WTC11 (cell line): ENCODE measurements at places on chromosomes 7 and 10.

- no peaks in the 10 kb centered on the region; the same call in none of the 2 replicates for H3K27me3 ChIP-seq
- DNase-seq: no peak
- H3K4me1 ChIP-seq: peaks cover 6% of the 10 kb centered on the region
- H3K36me3 ChIP-seq: peaks cover 9% of the 10 kb centered on the region
- no peak overlapping the region for H3K4me3 ChIP-seq
- peak overlapping the region; percentile 49; the same call in 1 of the 2 replicates for H3K27ac ChIP-seq
These were observed 97.9 kb downstream of the DNAJB6 start for GRCh38 chr7:157434701-157435100.

DNA sequence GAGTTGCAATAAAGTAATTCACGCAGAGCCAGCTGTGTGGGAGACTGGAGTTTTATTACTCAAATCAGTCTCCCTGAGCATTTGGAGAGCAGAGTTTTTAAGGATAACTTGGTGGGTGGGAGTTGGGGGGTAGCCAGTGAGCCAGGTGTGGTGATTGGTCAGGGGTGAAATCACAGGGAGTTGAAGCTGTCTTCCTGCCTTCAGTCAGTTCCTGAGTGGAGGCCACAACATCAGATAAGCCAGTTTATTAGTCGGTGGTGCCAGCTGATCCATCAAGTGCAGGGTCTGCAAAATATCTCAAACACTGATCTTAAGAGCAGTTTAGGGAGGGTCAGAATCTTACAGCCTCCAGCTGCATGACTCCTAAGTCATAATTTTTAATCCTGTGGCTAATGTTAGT, 3.3 kb upstream of the CYP51A1 start:
- no peak for DNase-seq
- no peaks in the 10 kb centered on the region; the same call in 1 of the 2 replicates for H3K27me3 ChIP-seq
- peaks cover 13% of the 10 kb centered on the region for H3K36me3 ChIP-seq
- no peak overlapping the region for H3K4me3 ChIP-seq

DNA sequence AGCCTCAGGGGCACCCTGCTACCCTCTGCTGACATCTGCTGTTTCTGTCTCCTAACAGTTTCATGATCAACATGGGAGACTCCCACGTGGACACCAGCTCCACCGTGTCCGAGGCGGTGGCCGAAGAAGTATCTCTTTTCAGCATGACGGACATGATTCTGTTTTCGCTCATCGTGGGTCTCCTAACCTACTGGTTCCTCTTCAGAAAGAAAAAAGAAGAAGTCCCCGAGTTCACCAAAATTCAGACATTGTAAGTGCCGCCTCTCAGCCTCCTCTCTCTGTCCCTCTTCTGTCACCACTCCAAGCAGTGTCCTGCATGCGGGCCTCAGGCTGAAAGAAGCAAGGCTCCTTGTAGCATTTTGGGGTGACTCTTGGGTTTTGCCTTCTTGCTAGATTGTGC, 39.0 kb downstream of the POR start:
- peaks cover 32% of the 10 kb centered on the region for H3K36me3 ChIP-seq
- no peak for DNase-seq
- H3K4me1 ChIP-seq: peaks cover 16% of the 10 kb centered on the region
- H3K4me3 ChIP-seq: no peak overlapping the region
- H3K27me3 ChIP-seq: no peaks in the 10 kb centered on the region
- H3K27ac ChIP-seq: no peak overlapping the region; the same call in 1 of the 2 replicates

- H3K27ac ChIP-seq: no peak overlapping the region
- peaks cover 7% of the 10 kb centered on the region; the same call in 1 of the 2 replicates for H3K4me1 ChIP-seq
- H3K27me3 ChIP-seq: no peaks in the 10 kb centered on the region
- no peak for DNase-seq
- H3K36me3 ChIP-seq: no peaks in the 10 kb centered on the region
These were observed 39.8 kb upstream of the SRGN start for GRCh38 chr10:69048103-69048502.

DNA sequence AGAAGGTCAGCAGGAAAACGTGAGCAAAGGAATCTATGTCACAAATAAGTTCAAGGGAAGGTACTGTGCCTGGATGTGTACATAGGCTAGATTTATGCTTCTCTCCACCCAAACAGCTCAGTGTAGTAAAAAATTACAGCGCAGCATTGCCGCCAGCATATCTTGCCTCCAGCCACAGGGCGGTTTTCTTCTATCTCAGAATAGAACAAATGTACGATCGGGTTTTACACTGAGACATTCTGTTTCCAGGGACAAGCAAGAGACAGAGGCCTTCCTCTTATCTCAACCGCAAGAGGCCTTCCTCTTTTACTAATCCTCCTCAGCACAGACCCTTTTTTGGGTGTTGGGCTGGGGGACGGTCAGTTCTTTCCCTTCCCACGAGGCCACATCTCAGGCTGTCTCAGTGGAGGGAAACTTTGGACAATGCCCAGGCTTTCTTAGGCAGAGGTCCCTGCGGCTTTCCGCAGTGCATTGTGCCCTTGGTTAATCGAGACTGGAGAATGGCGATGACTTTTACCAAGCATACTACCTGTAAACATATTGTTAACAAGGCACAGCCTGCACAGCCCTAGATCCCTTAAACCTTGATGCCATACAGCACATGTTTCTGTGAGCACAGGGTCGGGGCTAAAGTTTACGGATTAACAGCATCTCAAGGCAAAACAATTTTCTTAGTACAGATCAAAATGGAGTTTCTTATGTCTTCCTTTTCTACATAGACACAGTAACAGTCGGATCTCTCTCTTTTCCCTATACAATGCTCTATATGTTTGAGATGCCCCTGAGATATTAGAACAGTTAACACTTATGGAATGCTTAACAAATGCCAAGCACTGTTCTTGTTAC, 11.6 kb upstream of the ABHD11 start:
- no peak overlapping the region for H3K4me3 ChIP-seq
- H3K27ac ChIP-seq: peak overlapping the region; percentile 35; the same call in 1 of the 2 replicates
- no peaks in the 10 kb centered on the region; the same call in 1 of the 2 replicates for H3K27me3 ChIP-seq

DNA sequence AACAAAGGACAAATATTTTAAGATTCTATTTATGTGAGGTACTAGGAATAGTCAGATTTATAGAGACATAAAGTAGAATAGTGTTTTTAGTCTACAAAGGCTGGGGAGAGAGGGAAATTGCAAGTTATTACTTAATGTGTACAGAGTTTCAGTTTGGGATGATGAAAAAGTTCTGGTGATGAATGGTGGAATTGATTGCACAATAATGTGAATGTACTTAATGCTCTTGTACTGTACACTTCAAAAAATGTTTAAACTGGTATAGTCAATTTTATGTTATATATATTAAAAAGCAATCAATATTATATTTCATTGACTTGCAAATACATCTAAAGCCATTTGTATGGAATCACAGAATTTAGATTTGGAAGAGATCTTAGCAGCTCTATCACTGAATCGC, 213.4 kb downstream of the PPP1R3A start:
- DNase-seq: no peak
- H3K4me3 ChIP-seq: no peak overlapping the region
- no peak overlapping the region for H3K27ac ChIP-seq
- no peaks in the 10 kb centered on the region for H3K27me3 ChIP-seq

DNA sequence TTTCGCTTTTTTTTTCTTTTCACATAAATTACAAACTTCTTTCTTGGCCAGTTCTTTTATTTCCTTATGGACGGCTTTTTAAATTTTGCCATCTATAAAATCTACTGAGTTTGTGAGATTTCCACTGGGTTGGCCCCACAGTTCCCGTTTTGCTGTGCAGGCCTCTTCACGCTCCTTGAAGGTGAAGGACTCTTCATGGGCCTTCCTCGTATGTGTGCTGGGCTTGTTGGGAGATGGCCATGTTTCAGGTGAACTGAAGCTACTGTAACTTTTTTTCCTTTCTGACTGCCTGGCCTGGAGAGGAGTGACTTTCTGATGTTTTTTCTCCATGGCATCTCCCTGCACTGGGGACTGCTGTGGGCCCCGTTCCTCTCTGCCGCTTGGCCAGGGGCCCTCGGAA, 262.4 kb downstream of the COBL start:
- no peaks in the 10 kb centered on the region; the same call in 1 of the 2 replicates for H3K4me1 ChIP-seq
- no peak overlapping the region for H3K27ac ChIP-seq
- DNase-seq: no peak
- H3K4me3 ChIP-seq: no peak overlapping the region
- H3K27me3 ChIP-seq: no peaks in the 10 kb centered on the region; the same call in 1 of the 2 replicates
- no peaks in the 10 kb centered on the region for H3K36me3 ChIP-seq

- no peak overlapping the region for H3K4me3 ChIP-seq
- H3K27me3 ChIP-seq: peaks cover 16% of the 10 kb centered on the region
- peaks cover 10% of the 10 kb centered on the region for H3K4me1 ChIP-seq
- H3K27ac ChIP-seq: no peak overlapping the region
- no peaks in the 10 kb centered on the region for H3K36me3 ChIP-seq
These were observed 19.5 kb downstream of the EVX1 start for GRCh38 chr7:27262121-27262520.

- no peak for DNase-seq
- H3K27me3 ChIP-seq: no peaks in the 10 kb centered on the region
- H3K36me3 ChIP-seq: no peaks in the 10 kb centered on the region
- H3K4me3 ChIP-seq: no peak overlapping the region
These were observed 269.3 kb downstream of the BICC1 start for GRCh38 chr10:58781873-58782488.

- H3K27ac ChIP-seq: no peak overlapping the region
- H3K36me3 ChIP-seq: no peaks in the 10 kb centered on the region
- H3K27me3 ChIP-seq: peaks cover 48% of the 10 kb centered on the region
- H3K4me1 ChIP-seq: peaks cover 19% of the 10 kb centered on the region
- peak overlapping the region; percentile 62 for H3K4me3 ChIP-seq
- peak; percentile 22 for DNase-seq
These were observed 622 bp downstream of the DYNC1I1 start for GRCh38 chr7:95772771-95773581.

- H3K36me3 ChIP-seq: peaks cover 7% of the 10 kb centered on the region
- DNase-seq: peak; percentile 23
- no peak overlapping the region for H3K27ac ChIP-seq
- peaks cover 52% of the 10 kb centered on the region for H3K4me1 ChIP-seq
- peaks cover 3% of the 10 kb centered on the region; the same call in 1 of the 2 replicates for H3K27me3 ChIP-seq
- no peak overlapping the region for H3K4me3 ChIP-seq
These were observed 1.1 kb downstream of the KEL start for GRCh38 chr7:142960955-142961512.

GRCh38 chr7:139776486-139777132, 1.2 kb downstream of the HIPK2 start:
- H3K4me3 ChIP-seq: peak overlapping the region; percentile 95
- H3K27ac ChIP-seq: no peak overlapping the region; the same call in 1 of the 2 replicates
- H3K36me3 ChIP-seq: no peaks in the 10 kb centered on the region
- DNase-seq: no peak
- peaks cover 44% of the 10 kb centered on the region for H3K27me3 ChIP-seq

GRCh38 chr7:156722043-156722826, 81.7 kb downstream of the RNF32 start:
- no peak for DNase-seq
- peaks cover 6% of the 10 kb centered on the region; the same call in 1 of the 2 replicates for H3K36me3 ChIP-seq
- peaks cover 6% of the 10 kb centered on the region for H3K4me1 ChIP-seq
- H3K4me3 ChIP-seq: no peak overlapping the region

- no peak overlapping the region for H3K27ac ChIP-seq
- no peak overlapping the region for H3K4me3 ChIP-seq
- H3K36me3 ChIP-seq: no peaks in the 10 kb centered on the region
- DNase-seq: no peak
- H3K27me3 ChIP-seq: peaks cover 25% of the 10 kb centered on the region
These were observed 126.3 kb downstream of the SNX10 start for GRCh38 chr7:26417911-26418413.

- H3K4me3 ChIP-seq: no peak overlapping the region
- no peak overlapping the region for H3K27ac ChIP-seq
- H3K36me3 ChIP-seq: no peaks in the 10 kb centered on the region
- no peaks in the 10 kb centered on the region for H3K4me1 ChIP-seq
- no peak for DNase-seq
These were observed 57.6 kb downstream of the LRRTM3 start for GRCh38 chr10:66983475-66983818.

DNA sequence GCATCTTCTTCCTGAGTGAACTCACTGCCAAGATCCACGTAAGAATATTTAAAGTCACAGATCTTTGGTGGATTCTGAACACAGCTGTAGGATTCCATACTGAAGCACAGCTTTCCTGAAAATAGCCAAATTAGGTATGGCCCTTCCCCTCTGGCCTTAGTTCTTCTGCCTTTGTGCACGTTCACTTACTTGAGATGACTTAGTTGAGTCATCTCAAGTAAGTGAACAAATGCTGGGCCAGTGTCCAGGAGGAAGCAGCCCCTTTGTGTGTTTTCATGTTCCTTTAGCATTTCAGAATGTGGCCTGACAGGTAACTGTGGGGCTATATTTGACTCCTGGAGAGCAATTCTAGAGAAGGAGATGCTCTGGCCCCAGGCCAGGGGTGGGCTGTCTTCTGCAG, 51.5 kb downstream of the CCNY start:
- peaks cover 47% of the 10 kb centered on the region for H3K4me1 ChIP-seq
- DNase-seq: no peak
- H3K27ac ChIP-seq: no peak overlapping the region
- H3K36me3 ChIP-seq: peaks cover 32% of the 10 kb centered on the region
- H3K27me3 ChIP-seq: no peaks in the 10 kb centered on the region
- H3K4me3 ChIP-seq: no peak overlapping the region

DNA sequence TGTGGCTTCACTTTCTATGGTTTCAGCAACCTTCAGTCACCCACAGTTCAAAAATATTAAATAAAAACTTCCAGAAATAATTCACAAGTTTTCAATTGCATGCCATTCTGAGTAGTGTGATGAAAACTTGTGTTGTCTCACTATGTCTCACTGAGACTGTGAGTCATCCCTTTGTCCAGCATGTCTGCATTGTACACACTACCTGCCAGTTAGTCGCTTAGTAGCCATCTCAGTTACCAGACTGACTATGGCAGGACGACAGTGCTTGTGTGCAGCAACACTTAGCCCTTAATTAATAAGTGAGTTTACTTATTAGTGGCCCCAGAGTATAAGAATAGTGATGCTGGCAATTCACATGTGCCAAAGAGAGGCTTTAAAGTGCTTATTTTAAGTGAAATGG, 22.5 kb downstream of the CCDC186 start:
- H3K4me1 ChIP-seq: peaks cover 3% of the 10 kb centered on the region; the same call in 1 of the 2 replicates
- H3K4me3 ChIP-seq: no peak overlapping the region
- DNase-seq: no peak

- no peaks in the 10 kb centered on the region for H3K27me3 ChIP-seq
- H3K27ac ChIP-seq: no peak overlapping the region
- no peak overlapping the region for H3K4me3 ChIP-seq
- DNase-seq: no peak
- H3K36me3 ChIP-seq: no peaks in the 10 kb centered on the region
These were observed 112.2 kb upstream of the PDCD4 start for GRCh38 chr10:110759523-110759922.

- H3K36me3 ChIP-seq: no peaks in the 10 kb centered on the region
- H3K4me1 ChIP-seq: no peaks in the 10 kb centered on the region
- no peak overlapping the region for H3K4me3 ChIP-seq
- DNase-seq: no peak
These were observed 1.7 kb downstream of the MMP21 start for GRCh38 chr10:125773687-125774543.

- no peak overlapping the region; the same call in 1 of the 2 replicates for H3K27ac ChIP-seq
- no peak overlapping the region for H3K4me3 ChIP-seq
- no peaks in the 10 kb centered on the region for H3K36me3 ChIP-seq
- no peaks in the 10 kb centered on the region for H3K27me3 ChIP-seq
These were observed 75.0 kb upstream of the MAGI2 start for GRCh38 chr7:79528421-79528820.

DNA sequence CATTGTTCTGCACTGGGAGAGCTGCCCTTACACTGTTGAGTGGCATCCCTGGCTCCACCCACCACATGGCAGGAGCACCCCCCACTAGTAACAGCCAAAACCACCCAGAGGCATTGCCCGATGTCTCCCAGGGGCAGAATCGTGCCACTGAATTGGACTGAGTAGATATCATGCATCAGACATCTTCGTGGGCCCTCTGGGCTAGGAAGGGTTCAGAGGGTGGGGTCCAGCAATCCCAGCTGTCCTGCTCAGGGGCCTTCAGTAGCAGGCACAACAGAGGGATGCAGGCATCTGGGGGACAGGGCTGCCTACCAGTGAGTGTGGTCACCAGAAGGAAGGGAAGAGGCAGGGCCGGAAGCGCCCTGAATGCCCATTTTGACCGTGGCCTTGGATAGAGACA, 119.7 kb upstream of the PPP2R2D start:
- DNase-seq: no peak
- no peak overlapping the region for H3K4me3 ChIP-seq
- peaks cover 12% of the 10 kb centered on the region for H3K27me3 ChIP-seq
- no peaks in the 10 kb centered on the region for H3K4me1 ChIP-seq
